ENCODE measurements at places on chromosomes 7 and 10. TPM values are rescaled to one million over a fixed set of nuclear protein-coding genes. Genes with fewer than 3 reads are reported as not detected.

The UNC5B gene
- 3.1 TPM for total RNA-seq

The EPO gene
- total RNA-seq, result not detected

The CALCR gene
- not detected for total RNA-seq

The IDI2 gene
- total RNA-seq, result 0.09 TPM

The VTI1A gene
- 14.9 TPM for total RNA-seq

The TWIST1 gene
- total RNA-seq, result 3.3 TPM

The FAM24A gene
- not detected for total RNA-seq

The CALU gene
- total RNA-seq, result 140 TPM

The GPR15LG gene
- not detected for total RNA-seq

The CHAT gene
- not detected for total RNA-seq

The WDR86 gene
- total RNA-seq, result 0.20 TPM

The MAGI2 gene
- total RNA-seq, result 0.49 TPM

All from A549 treated with AZD2906 at 1 μM for 4 hours (cell line).